ENCODE measurements at places on chromosomes 11 and 22.

- no peak for DNase-seq
These were observed 1.7 kb downstream of the ADAMTS15 start for GRCh38 chr11:130449996-130450769.

DNA sequence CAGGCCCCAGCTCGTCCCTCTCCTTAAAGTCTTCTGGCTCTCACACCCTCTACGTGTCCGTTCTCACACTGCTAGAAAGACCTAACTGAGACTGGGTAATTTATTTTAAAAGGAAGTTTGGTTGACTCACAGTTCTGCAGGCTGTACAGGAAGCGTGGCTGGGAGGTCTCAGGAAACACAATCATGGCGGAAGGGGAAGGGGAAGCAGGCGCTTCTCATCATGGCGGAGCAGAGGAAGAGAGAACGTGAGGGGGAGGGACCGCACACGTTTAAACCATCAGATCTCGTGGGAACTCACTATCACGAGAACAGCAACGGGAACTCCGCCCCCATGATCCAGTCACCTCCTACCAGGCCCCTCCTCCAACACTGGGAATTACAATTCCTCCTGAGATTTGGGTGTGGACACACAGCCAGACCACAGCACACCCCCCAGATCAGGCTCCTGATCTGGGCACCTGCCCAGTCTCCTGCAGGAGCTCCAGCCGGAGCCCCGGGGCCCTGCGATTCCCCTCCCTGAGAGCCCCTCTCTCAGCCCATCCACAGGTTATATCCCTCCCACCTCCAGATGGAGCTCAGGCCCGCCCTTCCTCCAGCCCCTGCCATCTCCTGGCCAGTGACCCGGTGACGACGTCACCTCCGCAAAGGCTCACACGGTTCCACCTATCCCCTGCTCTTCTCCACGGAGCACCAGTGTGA lies 170.2 kb downstream of the BRD1 start:
- DNase-seq = peak; percentile 38

- peak; percentile 12 for DNase-seq
These were observed 20.5 kb downstream of the UBE2L3 start for GRCh38 chr22:21587803-21588611.

GRCh38 chr11:134995741-134996140 lies 583.7 kb upstream of the B3GAT1 start:
- no peak for DNase-seq

DNA sequence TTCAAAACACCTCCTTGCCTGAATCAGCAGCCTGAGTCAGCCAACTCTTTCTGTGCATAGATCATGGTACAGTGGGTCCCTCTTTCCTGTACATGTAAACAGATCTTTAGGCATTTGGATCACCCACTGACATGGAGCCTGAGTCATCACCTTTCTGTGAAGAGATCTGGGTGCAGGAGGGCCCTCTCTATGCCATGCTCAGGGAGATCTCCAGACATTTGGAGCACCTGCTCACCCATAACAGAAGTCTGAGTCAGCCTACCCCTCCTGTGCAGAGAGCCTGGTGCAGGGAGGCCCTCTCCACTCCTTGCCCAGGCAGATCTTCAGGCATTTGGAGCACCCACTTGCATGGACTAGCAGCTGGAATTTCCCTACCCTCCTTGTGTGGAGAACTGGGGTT lies 56.2 kb upstream of the GLYAT start:
- DNase-seq = no peak

DNA sequence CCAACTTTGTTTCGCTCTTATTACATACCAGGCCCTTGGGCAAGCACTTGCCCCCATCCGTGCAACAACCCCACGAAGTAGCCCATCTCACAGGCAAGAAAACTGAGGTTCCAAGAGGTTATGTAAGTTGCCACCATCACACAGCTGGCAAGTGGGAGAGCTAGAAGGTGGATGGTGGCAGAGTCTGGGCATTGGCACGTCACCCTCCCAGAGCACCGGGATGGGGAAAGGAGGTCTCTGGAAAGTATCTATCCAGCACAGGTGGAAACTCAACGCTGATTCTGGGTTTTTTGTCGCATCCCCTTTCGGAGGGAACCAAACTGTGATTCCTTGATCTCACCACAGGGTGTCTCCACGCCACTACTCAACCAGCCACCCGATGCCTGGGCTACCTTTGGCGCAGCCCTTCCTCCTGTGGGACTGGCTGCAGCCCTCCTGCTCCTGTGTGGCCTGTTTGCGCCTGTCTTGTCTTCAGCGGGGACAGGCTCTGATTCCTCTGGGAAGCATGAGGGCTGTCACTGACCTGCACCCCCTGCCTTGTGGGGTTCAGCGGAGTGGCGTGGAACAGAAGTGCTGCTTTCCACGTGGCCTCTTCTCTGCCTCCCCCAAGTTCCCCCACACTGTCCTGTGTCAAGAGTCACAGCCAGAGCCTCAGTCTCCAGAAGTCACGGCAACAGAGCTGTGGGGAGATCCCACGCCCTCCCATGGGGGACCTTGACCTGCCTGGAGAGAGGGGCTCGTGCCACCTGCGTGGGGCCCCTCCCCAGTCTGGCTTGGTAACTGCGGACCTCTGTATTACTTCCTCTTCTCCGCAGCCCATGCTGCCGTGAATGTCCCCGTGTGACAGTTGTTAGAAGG lies 34.4 kb upstream of the TRIM29 start:
- peak; percentile 11 for DNase-seq

GRCh38 chr11:36110668-36111410 lies 167.0 kb downstream of the LDLRAD3 start:
- no peak for DNase-seq

DNA sequence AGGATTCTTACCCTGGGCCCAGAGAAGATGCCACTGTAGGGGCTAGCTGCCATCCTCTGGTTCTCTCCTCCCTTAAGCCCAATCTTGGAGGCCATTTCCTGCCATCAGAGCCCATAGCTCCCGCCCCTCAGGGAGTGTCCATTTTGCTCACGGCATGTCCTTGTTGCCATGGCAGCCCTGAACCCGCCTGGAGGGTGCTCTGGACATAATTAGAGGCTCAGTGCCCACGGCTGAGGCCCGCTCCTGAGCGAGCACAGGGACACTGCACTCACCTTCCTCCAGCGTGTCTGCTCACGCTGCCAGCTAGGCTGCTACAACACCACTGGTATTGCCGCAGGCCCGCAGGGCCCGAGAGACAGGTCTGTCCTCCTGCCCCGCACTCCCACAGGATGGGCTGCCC lies 11.1 kb upstream of the SUSD2 start:
- DNase-seq = no peak

DNA sequence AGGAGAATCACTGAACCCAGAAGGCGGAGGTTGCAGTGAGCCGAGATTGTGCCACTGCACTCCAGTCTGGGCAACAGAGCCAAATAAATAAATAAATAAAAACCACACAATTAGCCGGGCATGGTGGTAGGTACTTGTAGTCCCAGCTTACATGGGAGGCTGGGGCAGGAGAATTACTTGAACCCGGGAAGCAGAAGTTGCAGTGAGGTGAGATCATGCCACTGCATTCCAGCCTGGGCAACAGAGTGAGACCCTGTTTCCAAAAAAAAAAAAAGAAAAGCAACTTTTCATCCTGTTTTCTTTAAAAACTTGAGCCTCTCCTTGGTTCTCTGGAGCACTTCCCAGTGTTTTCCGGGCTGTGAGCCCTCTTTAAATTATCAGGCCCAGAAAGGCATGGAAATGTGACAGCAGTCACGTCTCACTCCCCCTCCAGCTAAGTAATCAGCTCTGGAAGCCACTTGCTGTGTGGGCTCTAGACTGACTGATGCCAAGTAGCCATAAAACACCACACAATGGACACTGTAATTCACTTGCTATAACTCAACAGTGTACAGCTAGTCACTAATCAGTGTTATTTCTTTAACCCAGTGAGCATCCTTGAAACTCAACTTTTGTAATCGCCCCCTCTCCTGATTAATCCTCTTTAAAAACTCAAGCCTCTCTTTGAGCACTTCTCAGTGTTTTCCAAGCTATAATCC lies 13.0 kb upstream of the MCHR1 start:
- DNase-seq = no peak

GRCh38 chr11:129881570-129882170 lies 13.7 kb downstream of the NFRKB start:
- peak; percentile 30 for DNase-seq

DNA sequence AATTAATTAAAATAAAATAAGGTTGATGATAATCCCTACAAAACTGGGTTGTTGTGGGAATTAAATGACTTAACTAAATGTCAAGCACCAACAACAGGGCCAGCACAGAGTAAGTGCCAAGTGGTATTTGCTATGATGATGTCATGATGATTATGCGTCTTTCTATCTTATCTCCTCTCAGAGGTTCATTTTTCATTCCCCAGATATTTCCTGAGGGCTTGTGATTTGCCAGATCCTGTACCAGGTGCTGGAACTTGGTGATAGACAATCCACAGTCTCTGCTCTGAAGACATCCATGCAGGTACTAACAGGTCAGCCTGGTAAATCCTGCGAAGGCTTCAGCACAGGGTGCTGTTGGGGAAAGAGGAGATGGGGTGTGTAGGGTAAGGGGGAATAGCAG lies 8.1 kb upstream of the MYH9 start:
- DNase-seq = no peak

- no peak for DNase-seq
These were observed 2.0 kb downstream of the GRK2 start for GRCh38 chr11:67268081-67268961.

DNA sequence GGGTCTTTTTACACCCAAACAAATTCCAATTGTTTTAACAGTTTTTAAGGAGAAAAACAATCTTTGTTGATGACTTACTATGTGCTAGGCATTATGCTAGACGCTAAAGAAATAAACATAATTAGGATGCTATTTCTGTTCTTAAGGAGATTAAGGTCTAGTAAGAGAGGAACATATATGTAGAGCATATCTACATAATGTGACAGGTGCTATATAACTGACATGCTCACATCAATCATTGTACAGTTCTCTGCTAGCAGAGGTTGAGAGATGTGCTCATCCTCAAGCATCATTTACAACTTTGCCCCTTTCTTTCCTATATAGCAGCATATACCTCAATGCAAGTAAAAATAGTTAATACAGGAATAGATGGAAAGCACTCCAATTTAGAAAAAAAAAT lies 37.5 kb downstream of the PDGFD start:
- no peak for DNase-seq

GRCh38 chr11:57432714-57433163 lies 5.8 kb upstream of the SLC43A3 start:
- DNase-seq = no peak

DNA sequence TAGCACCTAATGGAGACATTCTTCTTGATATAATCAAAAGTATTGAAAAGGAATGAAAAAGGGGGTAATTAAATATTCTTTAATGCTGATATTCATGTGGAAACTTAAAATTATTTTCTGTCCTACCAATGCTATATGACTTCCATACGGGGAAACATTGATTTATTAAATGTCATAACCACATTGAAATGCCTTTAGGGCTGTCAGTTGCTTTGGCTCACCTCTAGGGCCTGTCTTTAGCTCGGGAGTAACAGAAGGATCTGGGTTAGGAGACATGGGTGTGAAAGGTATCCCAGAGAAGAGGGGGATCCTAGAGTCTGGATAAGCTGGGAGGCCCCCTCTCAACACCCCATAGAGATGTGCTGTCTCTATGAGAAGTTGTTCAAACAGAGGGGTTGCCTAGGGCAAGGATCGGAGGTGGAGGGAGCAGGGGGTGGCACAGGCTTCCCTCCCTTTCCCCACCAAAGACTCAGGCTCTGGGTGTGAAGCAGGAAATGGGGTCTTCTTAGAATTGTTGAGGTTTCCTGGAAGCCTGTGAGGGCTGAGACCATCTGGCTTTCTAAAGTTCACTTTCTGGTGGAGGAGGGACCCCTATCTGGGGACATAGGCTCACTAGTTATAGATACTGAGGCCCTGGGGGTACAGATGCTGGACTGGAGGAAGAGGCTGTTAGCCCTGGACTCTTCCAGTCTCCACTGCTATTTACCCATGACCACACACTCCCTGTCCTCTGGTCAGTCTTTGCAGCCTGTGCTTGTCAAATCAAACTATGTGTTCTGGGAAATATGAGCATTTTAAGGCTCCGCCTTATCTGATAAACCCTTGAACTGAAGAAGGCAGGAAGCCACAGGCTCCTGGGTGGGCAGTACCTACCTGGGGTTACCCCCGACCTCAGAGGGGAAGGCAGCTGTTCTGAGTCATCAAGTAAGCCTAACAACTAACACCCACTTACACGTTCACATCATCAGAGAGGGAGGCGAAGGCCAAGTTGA lies 55.8 kb upstream of the RRAS2 start:
- DNase-seq = peak; percentile 36

- no peak for DNase-seq
These were observed 46.9 kb downstream of the C11orf96 start for GRCh38 chr11:43989162-43989981.

- peak; percentile 69 for DNase-seq
These were observed 701 bp upstream of the P2RX6 start for GRCh38 chr22:21014202-21014725.

GRCh38 chr22:24938741-24939341 lies 7.7 kb downstream of the LHFPL7 start:
- DNase-seq = no peak

DNA sequence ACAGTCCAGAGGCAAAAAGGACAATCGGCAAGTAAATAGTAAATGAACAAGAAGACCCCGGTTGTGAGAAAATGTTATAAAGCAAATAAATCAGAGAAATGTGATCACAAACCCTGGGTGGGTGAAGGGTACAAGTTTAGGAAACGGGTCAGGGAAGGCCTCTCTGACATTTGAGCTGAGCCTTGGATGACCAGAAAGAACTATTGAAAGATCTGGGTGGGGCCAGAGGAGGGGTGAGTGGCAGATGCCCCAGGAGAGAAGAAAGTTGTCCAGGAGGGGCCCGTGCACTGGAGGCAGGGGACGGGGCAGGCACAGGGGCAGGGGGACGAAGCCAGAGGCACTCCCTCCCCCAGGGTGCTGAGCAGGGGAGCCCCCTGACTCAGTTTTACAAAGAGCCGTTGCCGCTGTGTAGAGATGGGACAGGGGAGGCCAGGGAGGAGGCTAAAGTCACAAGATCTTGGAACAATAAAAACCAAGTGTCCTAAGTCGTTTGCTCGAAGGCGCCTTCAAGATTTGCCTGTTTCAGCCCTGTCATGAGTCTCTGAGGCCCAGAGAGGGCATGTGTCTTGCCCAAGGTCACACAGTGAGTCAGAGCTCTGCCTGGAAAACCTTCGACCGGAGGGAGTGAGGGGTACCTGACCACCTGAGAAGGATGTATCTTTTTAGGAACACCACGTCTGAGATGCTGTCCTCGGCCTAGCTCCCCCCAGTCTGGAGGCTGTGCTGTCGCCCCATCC lies 10.8 kb upstream of the PDGFB start:
- DNase-seq = no peak

DNA sequence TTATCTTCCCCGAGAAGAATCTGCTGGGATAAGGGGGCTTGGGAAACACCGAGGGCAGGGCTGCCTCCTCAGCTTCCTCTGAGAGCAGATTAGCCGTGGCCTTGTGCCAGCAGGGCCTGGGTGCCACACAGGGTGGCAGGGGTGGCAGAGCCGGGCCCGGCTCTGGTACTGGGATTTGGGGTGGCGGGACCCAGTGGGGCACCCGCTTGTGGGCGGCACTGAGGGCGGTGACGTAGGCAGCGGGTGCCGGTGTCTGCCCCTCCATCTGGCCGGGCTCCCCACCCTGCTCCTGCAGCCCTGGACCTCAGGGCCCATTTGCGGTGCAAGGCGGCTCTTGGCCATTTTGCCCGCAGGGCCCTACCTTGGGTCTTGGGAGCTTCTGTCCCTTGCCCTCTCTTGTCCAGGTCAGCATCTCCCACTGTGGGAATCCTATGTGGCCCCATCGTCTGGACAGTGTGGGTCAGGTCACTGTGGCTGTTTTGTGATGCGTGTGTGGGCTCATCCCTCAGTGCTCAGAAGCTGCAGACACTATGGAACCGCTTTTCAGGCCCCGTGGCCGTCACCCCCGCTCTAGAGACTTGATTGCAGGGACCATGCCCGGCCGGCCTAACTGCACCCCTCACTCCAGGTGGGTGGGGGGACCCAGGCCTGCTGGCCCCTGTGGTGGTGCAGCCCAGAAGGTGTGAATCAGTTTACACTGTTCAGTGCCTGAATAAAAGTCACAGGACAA lies 29.7 kb upstream of the KRTAP5-6 start:
- DNase-seq = no peak
